Activated naive CD4-positive, alpha-beta T cell treated with anti-CD3 and anti-CD28 coated beads, Interleukin-2, amount 50 U/mL, for 72 hours (primary cell): ENCODE measurements at places on chromosomes 13 and 19.

- DNase-seq, result no peak
These were observed 43.9 kb downstream of the ZC3H13 start for GRCh38 chr13:46008631-46009030.

DNA sequence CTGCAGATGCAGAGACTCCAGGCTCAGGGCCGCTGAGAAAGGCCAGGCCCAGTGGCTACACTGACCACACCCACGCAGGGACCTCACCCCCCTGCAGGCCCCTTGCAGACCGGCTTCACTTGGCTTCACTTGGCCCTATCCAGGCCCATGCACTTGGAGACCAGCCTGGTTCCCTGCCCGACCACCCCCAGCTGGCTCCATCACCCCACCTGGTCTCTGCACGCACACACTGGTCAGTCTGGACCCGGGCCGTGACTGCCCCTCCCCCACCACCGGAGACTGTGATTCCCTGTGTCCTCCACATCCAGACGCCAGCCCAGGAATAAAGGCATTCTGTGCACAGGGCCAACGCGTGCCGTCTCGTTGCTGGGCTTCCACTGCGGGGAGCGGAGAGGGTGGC is 4.9 kb upstream of the EBI3 start:
- DNase-seq, result no peak

DNA sequence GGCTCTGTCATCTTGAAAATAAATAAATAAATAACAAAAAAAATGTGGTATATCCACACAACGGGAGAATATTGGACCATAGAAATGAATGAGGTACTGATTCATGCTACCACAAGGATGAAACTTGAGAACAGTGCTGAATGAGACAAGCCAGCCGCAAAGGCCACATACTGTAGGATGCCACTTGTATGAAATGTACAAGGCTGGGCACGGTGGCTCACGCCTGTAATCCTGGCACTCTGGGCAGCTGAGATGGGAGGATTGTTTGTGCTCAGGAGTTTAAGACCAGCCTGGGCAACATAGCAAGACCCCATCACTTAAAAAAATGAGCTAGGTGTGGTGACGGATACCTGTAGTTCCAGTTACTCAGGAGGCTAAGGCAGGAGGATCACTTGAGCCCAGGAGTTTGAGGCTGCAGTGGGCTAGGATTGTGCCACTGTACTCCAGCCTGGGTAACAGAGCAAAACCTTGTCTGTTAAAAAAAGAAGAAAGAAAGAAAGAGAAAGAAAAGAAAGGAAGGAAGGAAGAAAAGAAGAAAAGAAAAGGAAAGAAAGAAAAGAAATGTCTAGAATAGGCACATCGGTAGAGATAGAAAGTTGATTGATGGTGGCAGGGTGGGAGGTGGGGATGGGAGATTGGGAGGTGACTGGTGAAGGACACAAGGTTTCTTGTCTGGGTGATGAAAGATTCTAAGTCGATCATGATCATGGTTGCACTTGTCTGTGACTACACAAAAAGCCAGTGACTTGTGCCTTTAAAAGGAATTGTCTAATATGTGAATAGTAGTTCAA is 20.3 kb downstream of the HPN start:
- no peak for DNase-seq

DNA sequence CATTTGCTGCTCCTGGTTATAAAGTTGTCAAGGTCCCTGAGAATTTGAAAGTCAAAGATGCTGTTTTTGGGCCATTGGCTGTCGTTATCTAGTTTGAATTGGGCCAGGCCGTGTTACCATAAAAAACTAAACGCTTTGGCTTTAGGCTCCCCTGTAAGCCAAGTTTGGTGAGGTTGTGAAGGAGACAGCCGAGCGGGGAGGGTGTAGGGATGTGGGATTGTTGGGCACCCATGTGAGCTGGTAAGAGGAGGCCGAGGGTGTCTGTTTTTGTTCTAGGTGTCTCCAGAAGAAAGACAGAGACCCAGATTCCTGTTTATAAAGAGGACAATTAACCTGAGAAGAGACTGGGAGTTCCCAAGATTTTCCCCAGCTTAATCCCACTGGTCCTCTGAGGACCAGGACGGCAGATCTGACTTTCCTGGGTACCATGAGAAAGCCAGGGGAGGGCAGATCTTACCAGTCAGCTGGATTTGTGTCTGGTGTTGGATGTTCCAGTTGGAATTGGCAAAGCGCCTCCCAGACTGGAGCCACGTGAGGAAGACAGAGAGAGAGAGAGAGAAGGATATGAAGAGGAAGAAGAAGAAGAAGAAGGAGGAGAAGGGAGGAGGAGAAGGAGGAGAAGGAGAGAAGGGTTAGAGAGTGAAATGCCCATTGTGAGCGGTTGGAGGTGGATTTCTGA is 25.1 kb downstream of the TMEM255B start:
- no peak for DNase-seq
